ENCODE measurements at places on chromosomes 1 and 21.

DNA sequence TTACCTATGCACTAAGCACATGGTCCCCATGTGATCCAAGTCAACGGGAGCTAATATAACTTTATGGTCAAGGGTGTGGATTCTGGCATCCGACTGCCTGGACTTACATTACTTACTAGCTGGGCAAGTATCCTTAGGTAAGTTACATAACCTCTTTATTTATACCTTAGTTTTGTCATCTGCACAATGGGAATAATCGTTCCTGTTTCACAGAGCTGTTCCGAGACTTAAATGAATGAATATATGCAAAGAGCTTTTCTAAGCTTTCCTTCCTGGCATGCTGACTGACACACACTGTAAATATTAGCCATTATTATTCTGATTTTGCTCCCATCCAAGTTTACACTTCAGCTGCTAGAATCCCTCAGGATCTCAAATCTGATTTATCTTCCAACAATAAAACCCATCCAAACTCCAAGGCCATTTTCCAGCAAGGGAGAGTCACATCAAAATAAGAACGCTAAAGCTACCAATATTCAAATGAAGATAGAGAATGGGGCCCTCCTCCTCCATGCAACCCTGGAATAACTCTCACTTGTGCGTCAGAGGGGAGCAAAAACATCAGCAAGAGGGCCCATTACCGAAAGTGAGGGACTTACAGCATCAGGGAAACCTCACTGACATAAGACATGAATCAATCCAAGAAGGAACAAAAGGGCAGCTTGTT, 115.6 kb upstream of the KAZN start:
- no peak for DNase-seq

GRCh38 chr1:117262976-117263375, 52.2 kb upstream of the VTCN1 start:
- no peak for DNase-seq

- DNase-seq, result no peak
Observed at GRCh38 chr1:43296207-43296606, 4.6 kb upstream of the TIE1 start.

- no peak for DNase-seq
Observed at GRCh38 chr1:65821386-65821785, 28.7 kb downstream of the PDE4B start.

- DNase-seq, result no peak
Observed at GRCh38 chr1:2538376-2538775, 8.3 kb upstream of the HES5 start.

- DNase-seq, result no peak
Observed at GRCh38 chr1:178634445-178634844, 90.6 kb upstream of the RALGPS2 start.

GRCh38 chr1:55313903-55314302, 98.7 kb upstream of the USP24 start:
- DNase-seq, result no peak

- DNase-seq, result no peak
Observed at GRCh38 chr1:93728480-93729131, 47.0 kb upstream of the BCAR3 start.

DNA sequence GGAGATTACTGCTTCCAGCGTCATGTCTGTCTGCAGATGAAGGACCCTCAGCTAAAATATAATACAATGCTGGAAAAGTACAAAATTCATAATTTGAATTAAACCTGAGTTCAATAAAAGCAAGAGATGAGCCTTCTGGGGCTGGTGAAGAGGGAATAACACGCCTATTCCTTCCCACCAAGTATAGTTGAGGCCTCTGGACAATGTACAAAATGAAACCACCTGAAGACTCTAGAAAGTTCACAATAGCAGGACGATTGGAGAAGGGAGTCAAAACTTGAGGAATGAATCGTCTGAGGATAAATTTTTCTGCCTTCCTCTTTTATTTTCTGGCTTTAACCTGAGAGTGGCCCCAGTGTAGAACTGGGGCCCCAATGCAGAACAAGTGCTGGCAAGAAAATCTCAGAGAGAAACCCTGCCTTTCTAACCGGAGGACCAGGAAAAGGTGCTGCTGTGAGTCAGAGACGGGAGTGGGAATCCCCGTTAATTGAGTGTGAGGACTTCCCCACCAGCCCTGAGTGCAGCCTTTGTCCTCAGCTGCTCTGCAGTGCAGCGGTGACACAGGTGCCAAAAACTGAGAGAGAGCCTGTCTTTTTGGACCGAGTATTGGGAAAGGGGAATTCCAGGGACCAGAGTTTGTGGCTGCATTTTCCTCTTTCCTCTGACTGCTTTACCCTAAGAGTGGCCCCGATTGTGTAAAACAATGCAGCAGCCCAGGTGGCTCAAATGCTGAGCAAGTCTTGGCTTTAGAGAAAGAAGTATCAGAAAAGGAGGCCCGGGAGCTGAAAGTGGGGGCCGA, 264.9 kb downstream of the DYRK1A start:
- DNase-seq, result no peak

- DNase-seq, result no peak
Observed at GRCh38 chr1:51000651-51001050, 30.6 kb downstream of the CDKN2C start.

DNA sequence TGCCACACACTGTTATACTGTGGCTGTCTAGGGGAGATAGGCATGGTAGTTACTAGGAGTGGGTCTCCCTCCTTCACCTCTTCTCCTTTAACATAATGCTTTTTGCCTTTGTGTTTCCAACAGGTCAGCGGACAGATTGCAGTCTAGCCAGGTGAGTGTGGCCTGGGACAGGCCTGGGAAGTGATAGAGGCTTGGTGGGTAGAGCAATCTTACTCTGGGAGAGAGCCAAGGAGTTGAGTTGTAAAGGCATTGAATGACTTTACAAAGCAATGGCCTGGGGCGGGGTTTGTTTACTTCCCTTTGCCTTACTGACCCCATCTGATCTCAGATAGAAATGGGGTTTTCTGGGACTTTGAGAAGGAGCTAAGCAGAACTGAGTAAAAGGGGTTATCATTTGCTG, 51.0 kb upstream of the IKBKE start:
- DNase-seq, result no peak

DNA sequence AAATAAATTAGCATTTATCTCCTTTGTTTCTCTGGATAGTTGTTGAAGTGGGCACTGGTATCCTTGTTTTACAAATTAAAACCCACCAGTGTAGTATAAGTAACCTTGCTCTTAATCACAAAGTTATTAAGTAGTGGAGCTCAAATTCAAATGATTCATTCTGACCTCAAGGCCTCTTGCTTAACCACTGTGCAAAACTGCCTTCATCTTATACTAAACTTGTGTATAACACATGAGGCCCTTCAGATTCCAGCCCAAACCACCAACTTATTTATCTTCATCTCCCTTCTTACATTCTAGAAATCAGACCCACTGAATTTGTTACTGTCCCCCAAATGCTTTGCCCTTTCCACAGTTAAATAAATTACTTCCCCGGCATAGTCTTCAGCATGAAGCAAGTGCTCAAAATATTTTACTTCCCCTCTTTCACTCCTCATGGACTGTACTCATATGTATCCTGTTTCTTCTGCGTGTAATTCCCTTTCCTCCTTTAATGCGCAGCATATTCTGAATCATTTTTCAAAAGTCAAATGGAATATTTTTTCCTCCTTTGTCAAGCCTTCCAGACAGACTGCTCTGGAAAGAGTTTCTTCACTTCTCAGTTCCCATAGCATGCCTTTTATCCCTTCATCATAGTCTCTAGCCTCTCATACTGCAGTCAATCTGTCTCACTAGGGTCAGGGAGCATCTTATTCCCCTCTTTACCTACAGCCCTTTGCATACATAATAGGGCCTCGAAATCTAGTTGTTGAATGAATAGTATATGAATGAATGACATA, 19.0 kb upstream of the DNASE2B start:
- no peak for DNase-seq
